ENCODE measurements at places on chromosomes 16 and 17. TPM values are rescaled to one million over a fixed set of nuclear protein-coding genes. Genes with fewer than 3 reads are reported as not detected.

Gene C17orf100
- total RNA-seq = 0.43 TPM

Gene ATP2A3
- total RNA-seq = 3.9 TPM

Gene MYO15B
- 5.6 TPM for total RNA-seq

Gene SENP3
- total RNA-seq = 46.4 TPM

Gene ZNF500
- total RNA-seq = 11.3 TPM

Gene CLEC18B
- total RNA-seq = not detected

Gene EVI2B
- 1.4 TPM for total RNA-seq

Gene CD300LF
- not detected for total RNA-seq

Gene KIF2B
- total RNA-seq = not detected

Gene CHD3
- 80.5 TPM for total RNA-seq

Gene CDH15
- 0.22 TPM for total RNA-seq

Gene PYDC1
- not detected for total RNA-seq

Gene EXOC3L1
- total RNA-seq = not detected

Gene HOXB6
- not detected for total RNA-seq

Gene SLC16A6
- total RNA-seq = not detected

Gene KRTAP9-4
- total RNA-seq = not detected

Gene CIBAR2
- not detected for total RNA-seq

Gene TMC6
- 1.3 TPM for total RNA-seq

Gene NPIPB8
- total RNA-seq = under 0.01 TPM

Gene SLC2A4
- total RNA-seq = 0.11 TPM

Gene STH
- total RNA-seq = not detected

Gene SLC5A2
- total RNA-seq = not detected

Gene EME1
- 3.0 TPM for total RNA-seq

Gene CD300LB
- total RNA-seq = not detected
